RPMI8226 (cell line): ENCODE measurements at places on chromosomes 2 and 18.

DNA sequence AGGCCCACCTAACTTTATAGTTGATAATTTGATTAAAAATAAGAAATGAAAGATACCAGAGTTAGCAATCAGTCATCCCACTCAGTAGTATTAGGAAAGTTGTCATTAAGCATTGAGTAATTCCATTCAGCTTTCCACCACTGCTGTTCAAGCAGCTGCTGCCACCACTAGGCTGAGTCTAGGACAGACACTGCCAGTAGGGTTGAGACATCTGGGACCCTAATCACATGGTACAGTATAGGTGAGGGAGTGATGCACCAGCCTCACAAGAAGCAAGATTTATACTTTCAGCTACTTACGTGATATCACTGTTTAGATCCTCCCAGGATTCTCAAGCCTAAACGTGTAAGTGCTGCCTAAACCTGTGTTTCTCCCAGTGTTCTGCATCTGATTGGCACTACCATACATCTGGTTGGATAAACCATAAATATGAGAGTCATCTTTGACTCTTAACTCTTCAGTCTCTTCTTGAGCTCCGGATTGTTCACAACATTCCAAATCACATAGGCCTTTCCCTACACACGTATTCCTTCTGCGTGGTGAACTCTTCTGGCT, 3.2 kb downstream of the UBXN4 start:
- DNase-seq, result peak; percentile 9

GRCh38 chr18:63858456-63858855, 29.0 kb upstream of the SERPINB2 start:
- DNase-seq, result no peak

GRCh38 chr2:239025096-239025801, 177.4 kb downstream of the TWIST2 start:
- no peak for DNase-seq

DNA sequence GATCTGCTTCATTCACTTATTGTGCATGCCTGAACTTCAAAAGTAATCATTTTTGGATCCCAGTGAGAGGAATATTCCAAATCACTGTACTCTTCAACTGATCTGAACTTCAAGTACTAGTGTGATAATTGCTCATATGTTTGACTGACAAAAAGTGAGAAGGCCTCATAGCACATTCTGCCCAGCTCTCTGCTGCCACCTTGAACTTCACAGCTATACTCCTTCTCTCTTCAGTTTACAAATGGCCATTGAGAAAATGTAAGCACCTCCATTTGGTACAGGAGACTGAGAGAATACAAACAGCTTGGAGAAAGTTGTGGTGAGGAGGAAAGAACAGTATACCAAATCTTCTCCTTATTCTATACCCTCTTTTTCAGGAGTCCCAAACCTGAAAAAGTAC, 946.0 kb upstream of the CHAC2 start:
- DNase-seq, result no peak

DNA sequence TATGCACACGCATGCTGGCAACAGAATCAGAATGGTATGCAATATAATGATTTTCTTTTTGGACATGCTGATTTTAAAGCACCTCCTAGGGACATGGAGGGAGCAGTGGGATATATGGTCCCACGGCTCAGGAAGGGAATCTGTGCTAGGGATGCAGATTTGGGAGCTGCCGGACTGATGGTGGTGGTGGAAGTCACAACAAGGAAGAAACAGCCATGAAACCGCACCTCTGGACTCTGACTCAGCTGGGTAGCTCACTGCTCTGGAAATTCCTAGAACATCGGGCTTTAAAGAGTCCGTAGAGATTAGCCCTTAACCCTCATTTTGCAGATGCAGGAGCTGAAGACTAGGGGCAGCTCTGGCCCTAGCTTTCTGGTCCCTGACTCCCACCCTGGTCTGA, 364.3 kb upstream of the KLHL29 start:
- no peak for DNase-seq

GRCh38 chr2:122114421-122114820, 359.0 kb downstream of the TSN start:
- no peak for DNase-seq
